ENCODE measurements at places on chromosomes 1 and 21.

- DNase-seq, result no peak
These were observed 14.4 kb upstream of the PPP1R15B start for GRCh38 chr1:204426035-204426436.

GRCh38 chr1:37714689-37715088 is 22.4 kb downstream of the CDCA8 start:
- DNase-seq, result no peak

DNA sequence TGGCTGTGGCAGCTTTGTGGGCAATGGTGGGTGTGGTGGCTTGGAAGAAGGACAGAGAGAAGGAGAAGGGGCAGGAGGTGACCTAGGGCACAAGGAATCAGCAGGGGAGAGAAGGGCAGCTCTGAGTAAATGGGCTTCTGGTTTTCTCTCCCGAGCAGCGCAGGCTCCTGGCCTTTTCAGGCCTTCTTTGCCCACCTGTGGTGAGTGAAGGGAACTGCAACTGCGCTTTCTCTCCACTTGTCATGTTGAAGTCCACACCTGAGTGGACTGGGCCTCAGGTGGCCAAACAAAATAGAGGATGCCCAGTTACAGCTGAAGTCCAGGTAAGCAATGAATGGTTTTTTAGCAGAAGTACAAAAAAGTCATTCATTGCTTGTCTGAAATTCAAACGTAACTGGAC is 29.4 kb upstream of the KCNA10 start:
- DNase-seq, result no peak

DNA sequence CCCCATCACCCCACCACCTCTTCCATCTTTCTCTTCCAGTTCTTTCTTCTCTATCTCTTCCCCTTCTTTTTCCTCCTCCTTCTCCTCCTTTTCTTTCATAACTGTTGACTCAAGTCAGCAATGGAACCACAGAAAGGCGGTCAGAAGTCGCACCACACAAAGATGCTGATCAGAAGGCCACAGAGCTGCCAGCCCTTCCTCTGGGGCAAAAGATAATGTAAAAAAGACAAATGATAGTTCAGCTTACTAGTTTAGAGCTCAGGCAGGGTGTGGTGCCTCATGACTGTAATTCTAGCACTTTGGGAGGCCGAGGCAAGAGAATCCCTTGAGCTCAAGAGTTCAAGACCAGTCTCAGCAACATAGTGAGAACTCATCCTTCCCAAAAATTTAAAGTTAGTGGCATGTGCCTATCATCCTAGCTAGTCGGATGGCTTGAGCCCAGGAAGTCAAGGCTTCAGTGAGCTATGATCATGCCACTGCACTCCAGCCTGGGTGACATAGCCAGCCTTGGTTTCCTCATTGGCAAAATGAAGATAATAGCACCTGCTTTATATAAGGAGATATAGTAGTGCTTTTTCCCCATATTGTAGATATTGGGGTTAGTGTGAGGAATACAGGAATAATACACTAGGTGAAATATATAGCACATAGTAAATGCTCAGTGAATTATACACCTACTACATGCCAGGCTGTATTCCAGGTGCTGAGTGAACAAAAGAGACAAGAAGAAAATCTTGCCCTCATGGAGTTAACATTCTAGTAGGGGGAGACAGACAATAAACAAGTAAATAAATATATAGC is 12.5 kb upstream of the IGSF3 start:
- no peak for DNase-seq

GRCh38 chr1:164662462-164662861 is 103.5 kb downstream of the PBX1 start:
- no peak for DNase-seq
